ENCODE measurements at places on chromosomes 6 and 20. TPM values are rescaled to one million over a fixed set of nuclear protein-coding genes. Genes with fewer than 3 reads are reported as not detected.

Gene WASF1
- total RNA-seq, result 26.2 TPM

Gene FAM83C
- not detected for total RNA-seq

Gene MDFI
- total RNA-seq, result 75.9 TPM

Gene VIP
- not detected for total RNA-seq

Gene SCUBE3
- 14.8 TPM for total RNA-seq

DNA sequence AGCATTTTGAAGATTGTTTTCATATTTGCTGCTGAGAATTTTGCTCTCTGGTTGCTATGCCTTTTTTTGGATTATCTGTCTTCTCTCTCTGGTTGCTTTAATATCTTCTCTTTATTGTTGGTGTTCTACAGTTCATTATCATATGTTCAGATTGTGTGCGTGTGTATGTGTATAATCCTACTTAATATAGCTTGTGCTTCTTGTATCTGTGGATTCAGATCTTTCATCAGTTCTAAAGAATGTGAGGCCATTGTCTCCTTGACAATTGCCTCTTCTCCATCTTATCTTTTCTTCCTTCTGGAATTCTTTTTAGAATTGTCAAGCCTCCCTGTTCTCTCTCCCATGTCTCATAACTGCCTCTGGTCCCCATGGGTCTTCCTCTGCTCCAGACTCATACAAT, 195.4 kb downstream of the CDC5L start:
- no peak overlapping the region for H3K27ac ChIP-seq
- peaks cover 15% of the 10 kb centered on the region for H3K27me3 ChIP-seq
- DNase-seq, result no peak
- H3K4me3 ChIP-seq, result no peak overlapping the region
- peaks cover 7% of the 10 kb centered on the region for H3K36me3 ChIP-seq

- H3K27me3 ChIP-seq, result peaks cover 8% of the 10 kb centered on the region
- H3K4me3 ChIP-seq, result no peak overlapping the region
- H3K4me1 ChIP-seq, result no peaks in the 10 kb centered on the region
- no peak overlapping the region for H3K27ac ChIP-seq
- H3K36me3 ChIP-seq, result no peaks in the 10 kb centered on the region
Observed at GRCh38 chr6:66638099-66638498, 931.1 kb upstream of the EYS start.

DNA sequence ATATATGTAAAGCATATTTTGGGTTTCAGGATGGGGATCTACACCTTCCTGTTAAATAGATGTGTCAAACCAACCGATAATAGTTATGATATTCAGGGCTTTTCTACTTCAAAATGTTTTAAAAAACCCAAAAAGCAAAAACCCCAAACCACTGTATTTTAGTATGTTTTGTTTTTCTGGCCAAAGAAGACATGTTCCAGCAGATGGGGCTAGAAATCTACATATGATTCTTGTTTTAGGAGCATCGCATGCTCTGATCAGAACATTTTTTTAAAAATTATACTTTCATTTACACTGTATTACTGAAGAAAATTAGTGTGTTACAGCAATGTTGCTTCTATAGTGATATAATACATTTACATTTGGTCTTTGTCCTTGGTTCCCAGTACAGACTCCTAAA, 11.0 kb downstream of the RMND1 start:
- peaks cover 3% of the 10 kb centered on the region for H3K36me3 ChIP-seq
- no peaks in the 10 kb centered on the region for H3K27me3 ChIP-seq
- DNase-seq, result no peak
- no peak overlapping the region for H3K4me3 ChIP-seq
- peak overlapping the region; percentile 76 for H3K27ac ChIP-seq

- H3K27me3 ChIP-seq, result peaks cover 24% of the 10 kb centered on the region
- no peak for DNase-seq
- H3K4me1 ChIP-seq, result peaks cover 6% of the 10 kb centered on the region
- no peaks in the 10 kb centered on the region for H3K36me3 ChIP-seq
- H3K27ac ChIP-seq, result no peak overlapping the region
- H3K4me3 ChIP-seq, result no peak overlapping the region
Observed at GRCh38 chr6:91033964-91034363, 447.1 kb upstream of the MAP3K7 start.

GRCh38 chr6:156988276-156989158, 211.3 kb downstream of the ARID1B start:
- DNase-seq, result no peak
- H3K4me3 ChIP-seq, result no peak overlapping the region
- no peaks in the 10 kb centered on the region for H3K27me3 ChIP-seq
- peaks cover 51% of the 10 kb centered on the region for H3K4me1 ChIP-seq

DNA sequence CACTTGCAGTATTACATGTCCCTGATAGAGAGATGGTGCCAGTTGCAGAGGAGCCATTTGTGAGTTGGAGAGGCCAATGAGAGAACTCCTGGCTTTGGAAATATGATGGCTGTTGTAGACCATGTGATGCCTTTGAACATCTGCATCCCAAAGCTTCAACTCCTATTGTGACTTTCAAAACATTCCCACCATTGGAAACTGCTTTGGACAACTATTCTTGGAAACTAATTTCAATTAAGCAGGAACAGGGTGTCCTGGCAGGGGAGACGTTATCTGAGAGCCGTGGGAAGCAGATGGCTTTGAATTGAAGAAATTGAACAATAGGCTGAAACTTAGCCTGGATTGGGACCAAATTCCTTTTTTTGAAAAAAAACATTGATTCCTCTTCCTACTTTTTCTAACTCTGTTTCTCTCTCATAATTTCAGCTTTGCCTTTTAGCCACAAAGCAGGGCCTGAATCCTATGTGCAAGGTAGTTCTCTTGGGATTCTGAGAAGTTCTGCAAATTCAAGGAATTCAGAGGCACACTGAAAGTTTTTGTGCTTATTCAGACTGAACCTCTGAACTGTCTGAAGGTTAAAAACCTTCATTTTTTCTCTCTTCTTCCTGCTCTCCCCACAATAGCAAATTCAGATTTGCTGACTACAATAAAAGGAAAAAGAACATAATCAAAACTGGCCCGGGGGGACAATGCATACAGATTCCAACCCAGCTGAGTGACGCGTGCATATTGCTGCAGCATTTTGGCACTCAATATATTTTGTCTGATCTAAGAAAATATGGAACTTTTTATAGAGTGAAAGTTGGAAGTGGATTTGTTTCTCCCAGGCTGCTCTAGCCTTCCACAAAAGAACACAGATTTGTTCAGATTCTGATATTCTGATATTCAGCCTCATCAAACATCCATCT, 720.4 kb upstream of the CHD6 start:
- H3K4me3 ChIP-seq, result no peak overlapping the region
- H3K4me1 ChIP-seq, result no peaks in the 10 kb centered on the region
- no peak overlapping the region for H3K27ac ChIP-seq
- DNase-seq, result no peak

Data from osteocyte (in vitro differentiated cells).